COLO829 (cell line): ENCODE measurements at places on chromosomes 12 and 14.

DNA sequence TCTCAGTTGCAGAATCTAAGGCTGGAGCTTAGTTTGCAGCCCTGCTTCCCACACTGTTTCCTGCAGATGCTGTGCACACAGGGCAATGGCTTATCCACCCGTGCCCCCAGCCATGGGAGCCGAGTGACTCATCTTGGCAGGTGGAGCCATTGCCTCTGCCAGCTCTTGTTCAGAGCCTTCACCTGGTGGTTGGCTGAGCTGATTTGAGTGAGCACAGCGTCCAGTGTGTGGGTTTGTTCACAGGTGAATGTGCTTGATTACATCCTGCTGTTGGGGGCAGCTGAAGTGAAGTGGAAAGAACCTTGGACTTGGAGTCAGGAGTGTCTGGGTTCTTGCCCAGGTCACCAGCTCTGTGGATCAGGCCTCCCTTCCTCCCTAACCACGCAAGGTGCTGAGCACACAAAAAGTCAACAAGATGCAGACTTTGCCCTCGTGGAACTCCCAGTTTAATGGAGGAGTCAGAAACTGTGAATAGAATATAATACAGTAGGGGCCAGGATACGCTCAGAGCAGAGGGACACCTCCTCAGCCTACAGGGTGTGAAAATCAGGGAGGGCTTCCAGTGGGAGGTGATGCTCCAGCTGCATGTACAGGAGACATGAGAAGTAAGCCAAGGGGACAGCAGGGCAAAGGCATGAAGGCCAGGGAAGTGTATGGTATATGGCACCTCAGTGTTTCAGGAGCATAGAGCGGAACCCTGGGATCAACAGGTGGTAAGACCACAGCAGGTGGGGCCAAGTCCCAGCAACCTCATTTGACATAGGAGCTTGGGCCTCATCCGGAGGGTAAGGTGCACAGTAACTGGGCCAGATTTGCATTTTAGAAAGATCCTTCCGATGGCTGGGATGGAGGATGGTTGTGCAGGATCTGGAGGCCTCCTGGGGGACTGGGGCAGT lies 22.8 kb downstream of the JDP2 start:
- no peak for DNase-seq

DNA sequence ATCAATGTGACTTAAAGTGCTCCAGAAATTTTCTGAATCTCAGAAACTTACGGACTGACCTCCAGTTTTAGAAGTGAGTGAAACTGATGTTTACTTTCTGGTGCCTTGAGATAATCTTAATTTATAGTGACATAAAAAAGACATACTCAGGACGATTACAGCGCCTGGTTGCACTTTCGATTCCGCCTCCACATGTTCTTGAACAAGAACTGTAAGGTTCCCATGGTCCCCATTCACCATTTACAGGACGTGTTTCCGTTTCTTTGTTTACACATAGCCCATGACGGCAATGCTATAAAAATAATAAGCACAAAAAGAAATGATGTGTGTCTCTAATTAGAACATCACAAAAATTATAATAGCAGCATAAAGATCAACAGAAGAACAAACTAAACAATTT lies 98.2 kb downstream of the ADAMTS20 start:
- DNase-seq: peak; percentile 25

- DNase-seq: no peak
These were observed at the start of gene BRI3BP for GRCh38 chr12:124993626-124994436. TSS of gene BRI3BP (plus strand) at chr12:124993645. CDS start at chr12:124993791, 146 bp downstream.

DNA sequence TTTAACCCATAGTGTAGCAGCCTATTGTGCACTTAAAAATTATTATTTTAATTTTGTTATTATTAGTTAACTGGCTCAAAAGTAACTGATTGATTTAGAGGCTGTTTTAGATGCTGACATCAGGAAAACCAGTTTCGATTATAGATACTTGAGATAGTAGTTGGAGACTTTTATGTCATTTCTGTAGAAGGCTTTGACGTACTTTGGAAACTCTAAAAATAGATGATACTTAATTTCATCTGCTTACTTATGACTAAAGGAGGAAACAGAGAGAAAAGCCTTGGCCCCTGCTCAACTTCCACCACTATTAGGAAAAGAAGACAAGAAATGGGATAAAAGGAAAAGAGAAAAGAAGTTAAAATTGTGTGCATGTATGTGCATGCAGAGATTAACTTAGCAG lies 219.3 kb upstream of the HMGA2 start:
- DNase-seq: no peak

DNA sequence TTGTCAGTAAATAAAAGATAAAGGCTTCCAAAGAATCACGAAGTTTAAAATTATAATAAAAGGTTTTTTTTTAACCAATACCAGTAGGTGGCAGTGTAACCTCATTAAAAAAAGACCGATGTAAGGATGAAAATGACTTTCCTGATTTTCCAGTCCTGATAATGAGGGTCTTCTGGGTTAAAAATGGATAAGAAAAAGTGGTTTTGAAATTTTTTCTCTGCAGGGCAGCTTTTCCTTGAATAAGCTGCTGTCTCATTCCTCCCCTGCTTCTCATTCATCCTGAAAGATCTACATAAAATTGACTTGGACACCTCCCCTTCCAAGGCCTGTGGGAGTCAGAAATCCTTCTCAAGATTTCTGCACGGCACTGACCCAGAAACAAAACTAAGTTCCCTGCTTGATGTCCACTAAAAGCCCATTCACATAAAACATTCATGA lies 58.9 kb upstream of the FBXO33 start:
- DNase-seq: peak; percentile 19

- DNase-seq: peak; percentile 82
These were observed 254.8 kb downstream of the MSRB3 start for GRCh38 chr12:65533177-65533883.

DNA sequence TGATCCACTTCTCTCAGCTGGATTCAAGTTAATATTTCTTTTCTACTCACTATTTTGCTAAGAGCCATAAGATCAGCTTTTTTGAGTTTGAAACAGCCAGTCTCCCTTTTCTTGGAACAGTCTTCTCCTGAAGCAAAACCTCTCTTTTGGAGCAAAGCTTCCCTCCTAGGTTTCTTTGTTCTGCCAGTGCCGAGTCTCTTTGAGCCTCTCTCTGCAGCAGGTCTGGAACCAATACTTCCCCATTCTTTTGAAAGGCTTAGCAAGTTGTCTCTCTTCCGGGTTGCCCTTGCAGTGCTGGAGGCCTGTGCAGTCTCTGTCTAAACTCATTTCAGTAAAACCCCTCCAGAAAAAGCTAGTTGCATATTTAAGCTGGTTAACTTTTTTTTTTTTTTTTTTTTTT lies 454.8 kb downstream of the NOVA1 start:
- DNase-seq: no peak

- no peak for DNase-seq
These were observed 48.0 kb downstream of the NTN4 start for GRCh38 chr12:95742586-95742985.

- no peak for DNase-seq
These were observed 2.3 kb downstream of the DICER1 start for GRCh38 chr14:95155045-95155444.

- no peak for DNase-seq
These were observed 69.4 kb downstream of the ADCK1 start for GRCh38 chr14:77869340-77869739.

DNA sequence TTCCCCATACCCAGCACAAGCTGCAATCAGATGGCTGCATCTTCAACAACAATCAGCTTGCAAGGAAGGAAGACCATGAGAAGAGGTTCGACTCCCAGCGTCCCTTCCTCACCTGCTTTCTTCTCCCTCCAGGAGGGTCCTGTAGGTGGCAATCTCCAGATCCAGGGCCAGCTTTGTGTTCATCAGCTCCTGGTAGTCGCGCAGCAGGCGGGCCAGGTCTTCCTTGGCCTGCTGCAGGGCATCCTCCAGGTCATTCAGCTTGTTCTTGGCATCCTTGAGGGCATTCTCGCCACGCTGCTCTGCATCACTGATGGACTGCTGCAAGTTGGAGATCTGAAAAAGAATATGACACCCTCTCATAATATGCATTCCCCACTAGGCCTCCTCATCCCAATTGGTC lies 4.0 kb downstream of the KRT1 start:
- DNase-seq: no peak
